ENCODE measurements at places on chromosomes 4 and X. TPM values are rescaled to one million over a fixed set of nuclear protein-coding genes. Genes with fewer than 3 reads are reported as not detected.

MAGEB10 gene
- total RNA-seq, result not detected

SUPT20HL1 gene
- total RNA-seq, result not detected

PCDH18 gene
- under 0.01 TPM for total RNA-seq

APLN gene
- 8.2 TPM for total RNA-seq

SH3D19 gene
- total RNA-seq, result 25.2 TPM

LGI2 gene
- not detected for total RNA-seq

SHROOM4 gene
- total RNA-seq, result 0.84 TPM

SSX3 gene
- total RNA-seq, result not detected

IBSP gene
- total RNA-seq, result not detected

ADRA2C gene
- total RNA-seq, result 0.70 TPM

HAUS7 gene
- 52.9 TPM for total RNA-seq

ENPEP gene
- not detected for total RNA-seq

AFP gene
- total RNA-seq, result not detected

HMGN5 gene
- total RNA-seq, result 0.39 TPM

STAP1 gene
- total RNA-seq, result not detected

MXRA5 gene
- total RNA-seq, result 4.4 TPM

MTCP1 gene
- 5.5 TPM for total RNA-seq

ARHGAP4 gene
- total RNA-seq, result 2.0 TPM

UBE2D3 gene
- total RNA-seq, result 441 TPM

CYBB gene
- total RNA-seq, result not detected

ARHGAP6 gene
- 0.08 TPM for total RNA-seq

CXCL1 gene
- total RNA-seq, result 131 TPM

GLRB gene
- total RNA-seq, result 1.0 TPM

PDE5A gene
- 5.7 TPM for total RNA-seq

TTC29 gene
- total RNA-seq, result not detected

TFE3 gene
- total RNA-seq, result 41.8 TPM

ZNF518B gene
- total RNA-seq, result 12.8 TPM

PLXNB3 gene
- total RNA-seq, result 5.2 TPM

IRS4 gene
- not detected for total RNA-seq

EMD gene
- 62.3 TPM for total RNA-seq

ADGRA3 gene
- 32.8 TPM for total RNA-seq

SPANXA2 gene
- not detected for total RNA-seq

GAB1 gene
- total RNA-seq, result 14.7 TPM

FATE1 gene
- total RNA-seq, result not detected

FGF16 gene
- total RNA-seq, result not detected

BTC gene
- total RNA-seq, result 0.47 TPM

PABPC4L gene
- 0.42 TPM for total RNA-seq

DRP2 gene
- 0.11 TPM for total RNA-seq

HPF1 gene
- 28.5 TPM for total RNA-seq

MAGEA1 gene
- not detected for total RNA-seq

DAPP1 gene
- 18.2 TPM for total RNA-seq

PAGE1 gene
- not detected for total RNA-seq

OTC gene
- total RNA-seq, result not detected

SPP1 gene
- 1.6 TPM for total RNA-seq

CSAG3 gene
- not detected for total RNA-seq

SYNPO2 gene
- 0.11 TPM for total RNA-seq

IL21 gene
- total RNA-seq, result not detected

LRAT gene
- 2.4 TPM for total RNA-seq

GAGE2A gene
- not detected for total RNA-seq

NEXMIF gene
- total RNA-seq, result not detected

NPNT gene
- 0.62 TPM for total RNA-seq

TCEAL3 gene
- total RNA-seq, result 20.0 TPM

MTNR1A gene
- not detected for total RNA-seq
